ENCODE measurements at places on chromosomes 3 and 15.

DNA sequence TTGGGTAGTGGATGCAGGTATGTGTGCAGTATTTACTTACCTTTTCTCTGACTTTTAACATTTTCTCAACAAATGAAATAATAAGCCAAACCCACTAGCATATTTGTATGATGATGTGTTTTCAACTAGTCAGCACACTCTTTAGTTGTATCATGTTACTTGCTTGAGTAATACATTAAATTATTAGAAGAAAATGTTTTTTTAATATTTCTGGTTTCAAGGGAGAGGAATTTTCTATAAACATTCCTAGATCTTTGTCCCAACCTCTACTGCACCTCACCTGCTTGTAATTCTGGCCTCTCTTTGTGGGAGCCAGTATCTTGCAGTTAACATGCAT lies 161.8 kb upstream of the CBLB start:
- DNase-seq = no peak

DNA sequence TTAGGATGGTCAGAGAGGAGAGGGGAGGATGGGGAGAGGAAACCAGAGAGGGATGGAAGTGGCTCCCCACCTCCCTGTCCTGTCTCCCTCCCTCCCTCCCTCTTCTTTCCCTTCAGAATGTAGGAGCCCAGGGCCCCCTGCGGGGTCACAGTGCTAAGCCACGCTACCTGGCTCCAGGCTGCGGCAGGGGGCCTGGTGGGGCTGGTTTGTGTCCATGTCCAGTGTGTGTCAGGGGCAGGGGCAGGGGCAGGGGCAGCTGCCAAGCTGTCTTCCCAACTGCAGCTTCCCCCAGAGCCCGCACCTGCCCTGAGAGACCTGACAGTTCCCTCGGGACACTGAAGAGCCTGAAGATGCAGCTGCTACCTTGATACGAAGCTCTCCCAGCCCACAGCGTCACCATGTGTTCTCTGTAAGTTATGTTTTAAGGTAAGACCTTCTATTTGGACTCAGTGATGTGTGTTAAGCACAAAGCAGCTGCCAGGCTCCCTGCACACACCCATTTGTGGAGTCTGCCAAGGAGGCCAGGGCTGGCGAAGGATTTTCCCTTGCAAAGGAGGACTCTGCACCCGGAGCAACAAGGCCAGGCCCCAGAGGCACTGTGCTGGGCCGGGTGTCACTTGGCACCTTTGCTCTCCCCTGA lies 121.8 kb upstream of the SMAD3 start:
- DNase-seq = no peak

DNA sequence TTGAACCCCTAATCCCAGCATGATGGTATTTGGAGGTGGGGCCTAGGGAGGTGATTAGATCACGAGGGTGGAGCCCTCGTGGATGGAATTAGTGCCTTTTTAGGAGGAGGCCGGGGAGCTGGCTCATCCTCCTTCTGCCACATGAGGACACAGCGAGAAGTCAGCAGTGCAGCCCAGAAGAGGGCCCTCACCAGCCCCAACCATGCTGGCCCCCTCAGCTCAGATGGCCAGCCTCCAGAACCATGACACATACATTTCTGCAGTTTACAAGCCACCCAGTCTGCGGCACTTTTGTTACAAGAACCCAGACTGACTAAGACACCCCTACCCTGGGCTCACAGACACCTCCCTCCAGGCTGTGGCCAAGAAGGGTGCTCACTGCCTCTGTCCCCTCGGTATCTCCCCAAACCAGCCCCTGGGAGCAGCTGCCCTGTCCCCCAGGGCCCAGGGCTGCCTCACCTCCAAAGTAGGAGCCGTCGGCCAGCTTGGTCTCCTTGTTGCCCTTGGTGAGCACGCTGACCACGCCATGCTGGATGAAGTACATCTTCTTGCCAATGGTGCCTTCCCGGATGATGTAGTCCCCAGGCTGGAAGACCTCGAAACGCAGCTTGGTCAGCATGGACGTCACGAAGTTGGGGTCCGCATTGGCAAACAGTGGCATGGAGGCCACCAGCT lies 44.1 kb downstream of the HCN4 start:
- DNase-seq = no peak

DNA sequence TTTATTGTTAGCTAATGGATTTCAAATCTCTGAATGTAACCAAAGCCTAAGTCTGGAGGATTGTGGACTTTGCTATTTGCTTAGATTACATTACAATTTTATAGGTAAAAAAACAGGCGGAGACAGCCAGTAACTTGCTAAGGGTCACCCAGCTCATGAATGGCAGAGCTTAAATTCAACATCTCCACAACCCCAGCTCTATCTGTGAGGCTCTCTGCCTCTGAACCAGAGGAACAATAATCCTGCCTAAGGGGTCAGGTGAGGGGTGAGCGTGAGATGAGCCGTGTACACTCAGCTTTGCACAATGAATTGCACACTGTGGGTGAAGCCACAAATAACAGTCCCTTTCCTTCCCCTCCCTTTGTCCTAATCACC lies 69.8 kb upstream of the SPATA12 start:
- DNase-seq = no peak

GRCh38 chr3:29416514-29416913 lies 135.6 kb downstream of the RBMS3 start:
- no peak for DNase-seq

- DNase-seq = no peak
Observed at GRCh38 chr3:89164774-89165173, 57.4 kb downstream of the EPHA3 start.

GRCh38 chr15:70504988-70505387 lies 258.4 kb downstream of the UACA start:
- no peak for DNase-seq

GRCh38 chr3:142009029-142009428 lies 132.6 kb downstream of the ATP1B3 start:
- no peak for DNase-seq

GRCh38 chr3:64645243-64645642 lies 42.6 kb downstream of the ADAMTS9 start:
- DNase-seq = no peak

GRCh38 chr15:29675791-29676301 lies 146.4 kb downstream of the TJP1 start:
- peak; percentile 44 for DNase-seq

- no peak for DNase-seq
Observed at GRCh38 chr3:50610181-50610971, 1.2 kb downstream of the CISH start.

GRCh38 chr3:29313981-29314726 lies 33.3 kb downstream of the RBMS3 start:
- no peak for DNase-seq

- DNase-seq = no peak
Observed at GRCh38 chr3:25695731-25696420, 31.2 kb upstream of the TOP2B start.

GRCh38 chr3:88963003-88963402 lies 144.4 kb upstream of the EPHA3 start:
- no peak for DNase-seq

DNA sequence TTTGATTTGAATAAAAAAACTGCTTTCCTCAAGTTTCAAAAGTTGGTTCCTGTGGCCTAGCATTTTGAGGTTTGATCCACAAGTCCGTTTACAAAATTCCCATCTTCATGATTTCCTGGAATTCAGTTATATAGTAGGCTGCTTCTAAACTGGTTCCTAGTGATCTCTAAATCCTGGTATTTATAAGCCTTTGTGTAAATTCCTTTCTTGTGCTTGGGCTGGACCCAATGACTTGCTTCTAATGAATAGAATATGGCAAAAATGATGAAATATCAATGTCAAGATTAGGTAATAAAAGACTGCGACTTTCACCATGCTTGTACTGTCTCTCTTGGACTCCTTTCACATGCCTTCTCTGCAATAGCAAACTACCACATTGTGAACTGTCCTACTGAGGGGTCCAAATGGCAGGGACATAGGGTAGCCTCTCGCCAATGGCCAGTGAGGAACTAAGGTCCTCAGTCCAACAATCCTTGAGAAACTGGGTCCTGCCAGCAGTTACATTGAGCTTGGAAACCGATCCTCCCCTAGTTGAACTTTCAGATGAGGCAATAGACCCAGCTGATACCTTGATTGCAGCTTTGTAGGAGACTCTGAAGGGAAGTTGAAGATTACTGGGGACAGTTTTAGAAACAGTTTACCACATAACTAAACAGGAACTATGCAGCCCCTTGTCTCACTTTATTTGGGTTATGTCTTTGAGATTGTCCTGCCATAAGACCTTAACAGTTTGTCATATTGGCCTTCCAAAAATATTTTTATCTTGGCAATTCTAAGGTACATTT lies 303.9 kb upstream of the TBC1D5 start:
- no peak for DNase-seq

- no peak for DNase-seq
Observed at GRCh38 chr3:73364517-73364916, 260.2 kb downstream of the PDZRN3 start.

- DNase-seq = no peak
Observed at GRCh38 chr3:101453961-101454360, 59.1 kb downstream of the SENP7 start.

DNA sequence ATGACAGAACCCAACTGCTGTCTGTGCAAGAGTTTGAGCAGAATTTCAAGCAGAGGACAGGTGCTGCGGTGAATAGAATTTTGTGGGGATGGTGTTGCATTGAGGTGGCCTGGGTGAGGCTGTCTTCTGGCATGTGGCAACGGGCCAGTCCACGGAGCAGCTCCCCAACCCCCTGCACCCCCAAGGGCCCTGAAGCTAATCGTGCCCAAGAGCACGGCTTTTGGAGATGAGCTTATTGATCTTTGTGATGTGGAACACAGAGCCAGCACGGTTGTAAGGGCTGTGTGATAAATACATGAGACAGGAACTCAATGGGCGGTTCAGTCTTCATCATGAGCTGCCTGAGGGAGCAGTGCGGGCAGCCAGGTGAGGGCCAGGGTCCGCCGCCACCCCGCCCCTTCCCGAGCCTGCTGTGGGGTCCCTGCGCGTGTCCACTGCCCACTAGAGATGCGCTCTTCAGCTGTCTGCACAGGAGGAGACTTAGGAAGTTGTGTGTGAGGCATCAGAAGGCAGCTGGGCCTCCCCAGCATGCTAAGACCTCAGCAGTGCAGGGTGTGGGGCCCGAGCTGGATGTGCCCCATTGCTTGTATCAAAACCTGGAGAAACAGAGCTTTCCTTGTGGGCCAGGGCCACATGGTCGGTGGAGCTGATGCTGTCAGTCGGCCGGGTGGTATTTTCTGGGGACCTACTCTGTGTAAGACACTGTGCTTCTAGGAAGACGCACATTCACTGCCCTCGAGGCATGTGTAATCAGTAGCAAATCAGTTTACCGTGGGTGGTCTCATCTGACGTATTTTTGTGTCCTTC lies 90.5 kb downstream of the CHRNA7 start:
- DNase-seq = no peak
